Lung (tissue), 17 donors: ENCODE measurements at places on chromosomes 6 and 20. TPM values are rescaled to one million over a fixed set of nuclear protein-coding genes. Genes with fewer than 3 reads are reported as not detected.

DNA sequence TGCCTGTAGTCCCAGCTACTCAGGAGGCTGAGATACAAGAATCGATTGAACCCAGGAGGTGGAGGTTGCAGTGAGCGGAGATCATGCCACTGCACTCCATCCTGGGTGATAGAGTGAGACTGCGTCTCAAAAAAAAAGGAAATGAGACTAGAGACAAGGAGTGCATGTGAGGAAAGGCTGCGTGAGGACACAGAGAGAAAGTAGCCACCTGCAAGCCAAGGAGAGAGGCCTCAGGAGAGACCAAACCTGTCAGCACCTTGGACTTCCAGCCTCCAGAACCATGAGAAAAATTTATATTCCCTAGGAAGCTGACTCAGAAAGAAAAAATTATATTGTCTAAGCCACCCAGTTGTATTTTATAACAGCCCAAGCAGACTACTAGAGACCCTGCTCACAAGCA lies 7.4 kb upstream of the BEND3 start:
- no peak for DNase-seq
- H3K4me1 ChIP-seq: peaks cover 2% of the 10 kb centered on the region
- H3K36me3 ChIP-seq: no peaks in the 10 kb centered on the region
- H3K27ac ChIP-seq: no peak overlapping the region
- no peak overlapping the region for H3K4me3 ChIP-seq

- H3K27me3 ChIP-seq: no peaks in the 10 kb centered on the region
- no peak overlapping the region for H3K4me3 ChIP-seq
- DNase-seq: no peak
- H3K36me3 ChIP-seq: peaks cover 53% of the 10 kb centered on the region
- H3K27ac ChIP-seq: no peak overlapping the region
Measured at GRCh38 chr6:31530659-31531058, 1.9 kb downstream of the MCCD1 start.

GRCh38 chr20:13545790-13546189 lies 92.9 kb downstream of the TASP1 start:
- DNase-seq: peak; percentile 14
- H3K4me3 ChIP-seq: no peak overlapping the region
- H3K27ac ChIP-seq: no peak overlapping the region
- no peaks in the 10 kb centered on the region for H3K4me1 ChIP-seq
- peaks cover 5% of the 10 kb centered on the region for H3K36me3 ChIP-seq

DNA sequence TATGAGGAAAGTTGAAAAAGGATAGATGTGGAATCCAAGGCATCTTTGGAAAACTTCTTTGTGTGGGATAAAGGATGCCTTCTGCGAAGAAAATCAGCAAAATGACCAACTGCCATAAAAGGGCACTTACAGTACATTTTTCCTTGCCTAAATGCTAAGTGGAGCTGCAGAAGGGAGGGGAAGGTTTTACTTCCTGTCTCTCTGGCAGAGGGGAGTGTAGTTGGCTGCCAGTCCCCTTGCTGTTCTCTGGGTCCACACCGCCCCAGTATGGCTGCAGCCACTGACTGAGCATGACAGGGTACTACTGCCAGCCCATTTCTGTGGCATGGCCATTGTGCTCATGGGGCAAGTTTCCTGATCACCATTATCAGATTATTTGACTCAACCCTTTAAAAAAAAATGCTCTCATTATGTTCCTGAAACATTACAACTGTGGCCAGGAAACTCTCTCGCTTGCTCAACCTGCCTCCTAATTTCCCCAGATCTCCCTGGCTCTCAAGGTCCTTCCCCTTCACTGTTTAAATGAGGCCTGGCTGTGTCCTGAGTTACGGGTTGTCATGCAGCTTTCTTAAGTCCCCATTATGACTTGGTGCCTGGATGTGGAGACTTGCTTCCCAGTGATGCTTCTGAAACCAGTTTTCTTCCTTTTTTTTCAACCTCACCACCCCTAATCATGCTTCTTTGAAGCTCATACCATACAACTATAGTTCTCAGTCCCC lies 34.5 kb upstream of the FAM184A start:
- H3K4me1 ChIP-seq: no peaks in the 10 kb centered on the region
- no peak overlapping the region for H3K4me3 ChIP-seq
- DNase-seq: peak; percentile 60
- H3K27me3 ChIP-seq: no peaks in the 10 kb centered on the region

Gene TGM3
- 1.5 TPM for total RNA-seq
